Activated naive CD4-positive, alpha-beta T cell treated with anti-CD3 and anti-CD28 coated beads for 36 hours (primary cell): ENCODE measurements at places on chromosomes 13 and 19.
A peak's percentile ranks its signal among the peaks of the same experiment; 100 is the strongest.

DNA sequence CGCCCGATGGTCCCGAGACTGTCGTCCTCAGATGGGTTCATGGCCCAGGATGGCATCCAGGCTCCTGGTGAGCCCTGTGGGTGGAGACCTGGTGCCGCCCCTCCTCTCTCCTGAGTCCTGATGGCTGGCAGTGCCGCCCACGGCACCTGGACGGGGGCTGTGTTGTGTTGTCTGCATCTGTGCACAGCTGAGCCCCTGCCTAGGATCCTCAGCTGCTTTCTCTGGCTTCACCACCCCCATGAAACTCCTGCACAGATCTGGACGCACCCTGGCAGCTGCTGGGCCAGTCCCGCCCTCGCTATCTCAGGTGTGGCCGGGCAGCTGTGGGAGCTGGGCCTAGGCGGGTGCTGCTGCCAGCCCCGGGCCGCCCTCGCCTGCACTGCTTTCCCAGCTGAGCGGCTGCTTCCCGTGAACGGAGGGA is 27.7 kb downstream of the MCF2L start:
- no peak for DNase-seq

GRCh38 chr13:40812102-40812501 is 22.7 kb downstream of the SLC25A15 start:
- DNase-seq, result no peak

- no peak for DNase-seq
Observed at GRCh38 chr19:51467864-51468544, 9.8 kb upstream of the SIGLEC8 start.

GRCh38 chr13:59247171-59247570 is 916.6 kb downstream of the DIAPH3 start:
- DNase-seq, result no peak

DNA sequence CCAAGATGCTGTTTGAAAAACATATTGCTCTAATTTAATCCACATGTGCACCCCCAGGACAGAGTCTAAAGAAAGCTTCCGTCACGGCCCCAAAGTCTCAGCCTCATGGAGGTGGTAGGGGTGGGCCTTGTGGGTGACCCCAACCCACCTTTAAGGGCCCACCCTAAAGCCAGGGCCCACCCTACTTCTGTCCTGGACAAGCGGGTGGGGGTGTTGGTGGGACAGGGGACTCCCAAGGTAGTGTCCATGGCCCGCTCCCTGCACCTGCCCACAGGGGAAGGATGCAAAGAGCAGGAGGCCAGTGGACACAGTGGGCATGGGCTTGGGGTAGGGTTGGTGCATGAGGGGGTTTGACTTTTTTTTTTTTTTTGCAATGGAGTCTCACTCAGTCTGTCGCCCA is 66.8 kb downstream of the KCTD15 start:
- DNase-seq, result no peak

GRCh38 chr13:91355099-91355825 is 7.8 kb downstream of the MIR17HG start:
- DNase-seq, result no peak

DNA sequence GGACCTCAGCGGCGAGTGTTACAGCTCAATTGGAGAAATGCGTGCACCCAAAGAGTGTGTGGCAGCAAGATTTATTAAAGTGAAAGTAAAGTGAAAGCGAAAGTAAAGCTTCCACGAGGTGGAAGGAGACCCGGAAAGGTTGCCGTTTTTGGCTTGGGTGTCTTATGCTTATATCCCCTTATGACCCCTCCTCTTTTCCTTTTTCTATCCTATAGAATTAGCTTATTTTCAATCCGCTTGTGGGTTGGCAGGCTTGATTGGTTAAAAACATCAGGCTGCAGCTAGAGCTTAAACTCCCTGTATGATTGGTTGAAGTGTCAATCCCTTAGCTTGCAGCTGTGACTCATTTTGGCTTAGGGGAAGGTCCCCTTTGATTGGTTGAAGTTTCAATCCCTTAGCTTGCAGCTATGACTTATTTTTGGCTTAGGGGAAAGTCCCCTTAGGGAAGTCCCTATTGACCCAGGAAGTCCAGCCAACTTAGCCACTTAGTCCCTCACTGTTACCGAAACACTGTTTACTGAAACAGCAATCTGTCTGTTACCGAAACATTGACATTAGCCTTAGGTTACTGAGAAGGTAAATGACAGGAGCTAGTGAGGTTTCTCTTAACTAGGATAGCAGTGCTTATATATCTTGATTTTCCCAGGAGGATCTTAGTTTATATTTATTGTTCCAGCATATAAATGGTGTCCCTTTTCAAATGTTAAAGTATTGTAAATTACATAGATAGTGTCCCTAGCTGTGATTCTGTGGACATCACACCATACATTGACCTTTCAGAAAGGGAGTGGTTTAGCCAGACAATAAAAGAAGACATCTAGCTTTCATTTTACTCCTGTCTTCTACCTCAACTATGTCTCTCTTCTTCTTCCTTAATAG is 575.8 kb downstream of the DACH1 start:
- peak; percentile 49 for DNase-seq
